ENCODE measurements at places on chromosomes 2 and 18.

GRCh38 chr2:5227062-5227699 lies 465.0 kb upstream of the SOX11 start:
- DNase-seq, result no peak

GRCh38 chr2:179818546-179818945 lies 42.9 kb downstream of the ZNF385B start:
- DNase-seq, result no peak

DNA sequence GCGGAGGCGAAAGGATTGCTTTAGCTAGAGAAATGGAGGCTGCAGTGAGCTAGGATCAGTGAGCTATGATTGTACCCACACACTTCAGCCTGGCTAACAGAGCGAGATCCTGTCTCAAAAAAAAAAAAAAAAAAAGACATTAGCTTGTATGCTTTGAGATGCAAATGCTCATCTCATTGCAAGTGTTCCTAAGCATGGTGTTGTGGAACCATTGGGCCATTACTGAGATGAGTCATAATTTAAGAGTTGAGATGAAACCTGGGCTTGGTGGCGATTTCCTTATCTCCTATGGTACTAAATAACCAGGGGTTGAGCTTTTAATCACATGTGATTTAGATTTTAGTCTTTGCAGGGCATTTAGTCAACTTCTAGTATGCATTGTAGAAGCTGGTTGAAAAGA lies 2.2 kb downstream of the PLEKHA3 start:
- DNase-seq, result no peak

- DNase-seq, result no peak
These were observed 188.7 kb upstream of the COL3A1 start for GRCh38 chr2:188785490-188785889.

GRCh38 chr18:41745166-41746049 lies 209.6 kb upstream of the PIK3C3 start:
- peak; percentile 48 for DNase-seq
